ENCODE measurements at places on chromosomes 16 and 17.

- DNase-seq, result no peak
Measured at GRCh38 chr17:45335721-45336120, 18.9 kb upstream of the MAP3K14 start.

GRCh38 chr17:50297407-50297865 lies 23.2 kb downstream of the TMEM92 start:
- peak; percentile 85 for DNase-seq

- no peak for DNase-seq
Measured at GRCh38 chr17:73247726-73248125, 14.0 kb downstream of the CPSF4L start.

DNA sequence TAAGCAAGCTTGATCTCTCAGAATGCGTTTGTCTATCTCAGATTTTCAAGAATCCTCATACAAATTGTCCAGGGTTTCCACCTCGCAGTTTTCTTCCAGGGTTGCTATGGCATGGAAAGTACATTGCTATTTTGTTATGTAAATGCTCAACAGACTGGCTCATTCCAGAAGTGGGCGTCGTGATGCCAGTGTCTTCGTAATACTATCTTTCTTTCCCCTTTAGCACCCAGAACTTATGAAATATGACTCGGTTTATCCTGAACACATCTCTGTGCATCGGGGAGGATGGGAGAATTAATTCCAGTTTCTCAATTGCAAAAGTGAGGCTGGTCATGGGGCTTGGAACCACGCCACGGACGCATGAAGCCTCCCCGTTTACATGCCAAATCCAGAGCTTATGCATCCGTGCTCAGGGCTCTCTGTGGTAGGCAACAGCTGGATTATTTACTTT lies 405.0 kb downstream of the WWOX start:
- DNase-seq, result no peak

GRCh38 chr17:30378825-30379302 lies at the start of gene CPD:
Gene CPD, plus strand, starts transcription at chr17:30378927. Its CDS starts 54 bp downstream, at chr17:30378981.
- DNase-seq, result peak; percentile 98

DNA sequence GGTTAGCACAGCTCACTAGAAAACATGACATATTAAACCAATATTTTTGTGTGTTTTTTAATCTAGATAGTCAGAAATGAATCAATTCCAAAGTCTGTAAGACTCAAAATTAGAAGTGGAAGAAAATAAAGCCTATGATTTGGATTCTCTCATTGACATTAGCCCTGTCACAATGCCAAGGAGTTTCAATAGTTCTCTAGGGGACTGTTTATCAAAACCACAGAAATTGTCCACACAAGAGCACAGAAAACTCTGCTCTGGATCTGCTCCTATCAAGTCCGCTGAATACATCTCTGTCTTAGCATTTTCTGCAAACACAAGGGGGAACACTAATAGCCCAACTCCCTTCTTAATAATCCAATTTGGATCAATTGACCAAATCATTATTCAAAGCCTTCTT lies 152.0 kb downstream of the HS3ST3B1 start:
- no peak for DNase-seq

Data from stimulated activated CD4-positive, alpha-beta T cell treated with anti-CD3 and anti-CD28 coated beads, Interleukin-2, amount 100 ng/mL, for 24 hours (primary cell).